B cell (primary cell): ENCODE measurements at places on chromosomes 3 and 15. TPM values are rescaled to one million over a fixed set of nuclear protein-coding genes. Genes with fewer than 3 reads are reported as not detected.

- no peak for DNase-seq
Measured at GRCh38 chr3:13111873-13112520, 38.8 kb upstream of the IQSEC1 start.

DNA sequence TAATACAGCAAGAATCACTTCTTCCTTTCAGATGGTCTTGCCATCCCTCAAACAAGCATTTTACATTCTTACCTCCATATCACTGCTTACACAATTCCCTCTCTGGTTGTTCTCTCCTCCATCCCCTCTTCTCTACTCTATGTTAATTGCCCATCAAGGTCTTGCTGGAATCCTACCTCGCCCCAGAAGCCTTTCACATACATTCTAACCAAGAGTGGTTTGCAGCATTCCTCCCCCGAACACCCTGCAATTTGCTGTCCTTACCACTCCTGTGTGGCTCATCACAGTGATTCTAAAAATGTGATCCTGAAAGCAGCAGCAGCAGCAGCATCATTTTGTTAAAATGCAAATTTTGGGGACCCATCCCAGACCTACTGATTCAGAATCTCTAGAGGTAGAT lies 30.6 kb downstream of the TNIK start:
- no peak for DNase-seq

DNA sequence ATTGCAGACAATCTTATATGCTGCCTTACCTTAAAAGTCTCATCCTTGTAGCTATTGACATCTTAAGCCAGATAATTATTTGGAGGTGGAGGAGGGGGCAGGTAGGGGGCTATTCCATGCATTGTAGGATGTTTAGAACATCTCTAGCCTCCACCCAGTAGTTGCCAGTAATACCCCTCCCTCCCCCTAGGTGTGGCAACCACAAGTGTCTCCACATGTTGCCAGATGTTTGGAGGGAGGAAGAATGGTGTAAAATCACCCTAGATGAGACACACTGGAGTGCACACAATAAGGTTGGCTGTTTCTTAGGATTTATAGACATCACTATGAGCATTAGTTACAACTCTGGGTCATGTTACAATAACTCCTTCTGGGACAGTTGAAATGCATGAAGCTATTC lies 27.4 kb downstream of the GORASP1 start:
- DNase-seq: no peak

The CPA3 gene
- total RNA-seq: not detected in 2 replicates

- no peak for DNase-seq
Measured at GRCh38 chr3:12759097-12759679, at the start of gene TMEM40. Gene TMEM40, minus strand, starts transcription at chr3:12759259. Its CDS starts 9,427 bp downstream, at chr3:12749832.

DNA sequence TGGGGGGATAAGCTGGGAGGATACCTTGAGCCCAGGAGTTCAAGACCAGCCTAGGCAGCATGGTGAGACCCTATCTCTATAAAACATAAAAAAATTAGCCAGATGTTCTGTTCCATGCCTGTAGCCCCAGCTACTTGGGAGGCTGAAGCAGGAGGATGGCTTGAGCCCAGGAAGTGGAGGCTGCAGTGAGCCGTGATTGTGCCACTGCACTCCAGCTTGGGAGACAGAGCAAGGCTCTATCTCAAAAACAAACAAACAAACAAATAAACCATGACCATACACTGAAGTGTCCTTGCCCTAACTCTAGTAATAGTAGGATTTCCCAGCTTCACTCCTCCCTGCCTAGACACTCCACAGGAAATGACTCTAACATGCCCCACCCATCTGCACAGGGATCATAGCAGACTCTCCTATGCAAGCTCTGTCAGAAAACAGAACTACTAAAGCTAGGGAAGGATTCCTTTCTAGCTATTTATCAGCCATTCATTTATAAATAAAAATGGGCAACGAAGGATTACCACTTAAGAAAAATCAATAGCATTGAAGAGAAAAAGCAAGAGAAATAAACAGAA lies 4.6 kb downstream of the ERICH6 start:
- no peak for DNase-seq

The ACKR2 gene
- 1.1 and 1.7 TPM in 2 replicates for total RNA-seq

The CD200R1 gene
- 3.6 and 4.4 TPM in 2 replicates for total RNA-seq

The TMEM266 gene
- not detected in 2 replicates for total RNA-seq

- no peak for DNase-seq
Measured at GRCh38 chr3:26915208-26915607, 292.6 kb downstream of the LRRC3B start.

GRCh38 chr3:68631850-68632545 lies 300.3 kb downstream of the TAFA4 start:
- no peak for DNase-seq

The CLDN18 gene
- total RNA-seq: not detected in 2 replicates

DNA sequence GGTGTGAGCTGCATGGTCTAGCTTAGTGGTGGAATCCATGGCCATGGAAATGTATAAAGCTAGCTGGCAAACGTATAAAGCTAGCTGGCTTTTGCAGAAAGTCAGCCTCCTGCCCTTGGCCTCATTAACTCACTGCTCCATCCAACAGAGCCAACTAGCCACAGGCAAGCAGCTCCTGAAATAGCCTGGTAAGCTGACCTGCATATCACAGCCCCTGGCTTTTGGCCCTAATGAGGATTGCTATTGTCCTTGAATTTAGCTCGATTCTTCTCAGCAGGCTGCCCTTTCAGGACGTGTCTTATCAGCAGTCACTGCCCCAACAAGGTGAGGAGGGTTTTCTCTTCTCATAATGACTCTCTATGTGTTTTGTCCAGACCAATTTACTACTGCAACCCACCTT lies 446.8 kb downstream of the WDR72 start:
- DNase-seq: no peak
